Endothelial cell of umbilical vein (primary cell): ENCODE measurements at places on chromosomes 3 and 15. TPM values are rescaled to one million over a fixed set of nuclear protein-coding genes. Genes with fewer than 3 reads are reported as not detected.
A peak's percentile ranks its signal among the peaks of the same experiment; 100 is the strongest.

The TRIM42 gene
- not detected in 2 replicates for total RNA-seq

The CCK gene
- not detected in 2 replicates for total RNA-seq

DNA sequence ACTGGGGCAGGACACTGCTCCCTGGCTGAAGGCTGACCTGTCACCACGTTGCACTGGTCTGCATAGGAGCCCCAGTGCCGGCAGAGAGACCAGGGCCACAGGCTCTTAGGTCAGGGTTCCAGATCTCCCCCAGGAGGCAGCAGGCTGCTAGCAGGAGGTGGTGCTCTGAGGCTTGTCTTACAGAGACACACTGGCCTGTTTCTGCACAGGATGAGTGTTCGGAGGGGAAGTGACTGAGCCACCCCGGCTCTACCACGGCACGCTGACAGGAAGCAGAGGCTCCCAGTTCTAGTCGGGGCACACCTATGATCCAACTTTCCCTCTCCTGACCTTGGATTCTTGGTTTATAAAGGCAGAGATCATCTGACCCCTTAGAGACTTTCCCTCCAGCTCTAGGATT, 8.6 kb downstream of the FBXL22 start:
- no peak for DNase-seq

- no peak for DNase-seq
Measured at GRCh38 chr3:39329493-39329892, at the start of gene CCR8. TSS of gene CCR8 (plus strand) at chr3:39329709. CDS start at chr3:39332332, 2,623 bp downstream.

- DNase-seq = peak; percentile 69
Measured at GRCh38 chr3:69462826-69463100, 76.9 kb upstream of the FRMD4B start.

The IQCF5 gene
- not detected in 2 replicates for total RNA-seq

The MYZAP gene
- 6.1 and 8.1 TPM in 2 replicates for total RNA-seq

The DUOXA2 gene
- not detected in 2 replicates for total RNA-seq

The CPOX gene
- total RNA-seq = 19.9 and 24.5 TPM in 2 replicates

The EIF2A gene
- total RNA-seq = 97.6 and 104 TPM in 2 replicates

DNA sequence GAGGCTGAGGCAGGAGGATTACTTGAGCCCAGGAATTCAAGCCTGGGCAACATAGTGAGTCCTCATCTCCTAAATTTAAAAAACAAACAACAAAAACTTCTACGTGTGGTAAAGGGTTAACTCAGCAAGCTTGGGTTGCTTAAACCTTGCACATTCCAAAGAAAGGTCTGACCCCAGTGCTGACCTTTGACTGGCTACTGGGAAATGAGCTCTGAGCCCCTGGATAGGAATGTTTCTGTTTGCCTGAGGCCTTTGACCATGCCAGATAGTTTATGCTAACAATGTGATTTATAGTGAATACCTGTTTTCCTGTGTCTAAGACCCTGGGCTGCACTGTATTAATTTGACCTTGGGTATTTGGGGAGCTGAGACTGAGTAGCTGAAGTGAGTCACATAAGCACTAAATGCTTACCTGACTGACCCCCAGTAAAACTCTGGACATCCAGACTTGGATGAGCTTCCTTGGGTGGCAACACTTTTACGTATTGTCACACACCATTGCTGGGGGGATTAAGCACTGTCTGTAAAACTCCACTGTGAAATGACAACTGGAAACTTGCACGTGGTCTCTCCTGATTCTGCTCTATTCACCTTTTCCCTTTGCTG, 20.7 kb downstream of the TCAIM start:
- DNase-seq = no peak

- DNase-seq = peak; percentile 5
Measured at GRCh38 chr3:17808994-17809393, 66.6 kb upstream of the TBC1D5 start.

- DNase-seq = no peak
Measured at GRCh38 chr15:75368689-75369239, 357 bp upstream of the MAN2C1 start.

DNA sequence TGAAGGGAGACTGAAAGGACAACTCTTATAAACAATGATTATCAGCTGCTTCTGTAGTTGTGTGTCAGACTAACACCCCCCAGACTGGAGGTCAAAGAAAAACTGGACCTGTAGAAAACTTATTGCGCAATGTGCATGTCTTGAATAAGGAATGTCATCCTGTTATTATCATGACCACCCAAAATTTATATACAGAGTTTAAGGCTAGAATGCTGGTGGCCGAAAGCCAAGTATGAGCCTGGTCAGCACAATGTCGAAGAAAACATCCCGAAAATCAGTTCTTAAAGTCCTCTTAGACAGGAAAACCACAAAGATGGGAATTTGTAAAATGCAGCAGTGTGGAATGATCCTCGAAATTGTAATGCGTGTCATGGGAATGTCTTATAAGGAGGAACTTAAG, 29.3 kb downstream of the RFTN1 start:
- peak; percentile 91 for DNase-seq

GRCh38 chr3:67691207-67691606, 36.8 kb upstream of the SUCLG2 start:
- no peak for DNase-seq
